ENCODE measurements at places on chromosomes 6 and 20.

DNA sequence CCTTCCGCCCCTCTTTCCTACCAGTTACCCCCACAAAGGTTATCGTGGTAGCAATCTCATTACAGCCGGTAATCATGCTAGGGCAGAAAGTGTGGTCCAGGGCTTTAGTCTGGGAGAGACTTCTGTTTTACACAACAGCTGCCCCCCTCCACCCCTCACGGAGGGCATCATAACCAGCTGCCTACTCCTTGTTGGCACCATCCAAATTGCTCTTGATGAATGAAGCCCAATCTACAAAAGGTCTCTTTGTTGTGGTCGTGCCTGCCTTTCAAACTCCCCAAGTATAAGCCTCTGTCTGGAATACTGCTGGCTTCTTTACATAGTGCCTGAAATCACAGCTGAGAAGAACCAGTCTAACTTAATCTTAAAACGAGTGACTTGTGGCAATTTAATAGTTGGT lies 157.9 kb downstream of the INSM1 start:
- DNase-seq = no peak

DNA sequence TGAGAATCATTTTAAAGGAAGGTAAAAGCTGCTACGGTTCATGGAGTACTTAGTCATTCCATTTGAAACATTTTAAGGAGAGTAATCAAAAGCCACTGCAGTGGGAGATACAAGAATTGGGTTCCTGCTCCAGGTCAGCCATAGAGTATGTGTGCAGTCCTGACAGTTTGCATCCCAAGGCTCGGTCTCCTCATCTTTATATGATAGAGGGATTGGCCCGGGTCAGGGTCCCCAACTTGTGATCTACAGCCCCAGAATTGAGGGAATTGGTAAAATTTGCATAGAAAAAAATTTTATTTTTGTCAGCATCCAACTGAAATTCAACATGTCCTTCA lies 147.4 kb upstream of the PRND start:
- no peak for DNase-seq

GRCh38 chr6:143992285-143992684 lies 15.8 kb downstream of the PLAGL1 start:
- no peak for DNase-seq

GRCh38 chr6:33694401-33694931 lies 17.0 kb downstream of the UQCC2 start:
- DNase-seq = no peak

- DNase-seq = no peak
These were observed 140.0 kb upstream of the RNF217 start for GRCh38 chr6:124822204-124822613.

GRCh38 chr20:60306105-60306504 lies 347.9 kb downstream of the CDH26 start:
- no peak for DNase-seq

GRCh38 chr6:71346334-71346694 lies 57.7 kb downstream of the OGFRL1 start:
- no peak for DNase-seq

- DNase-seq = no peak
These were observed 17.4 kb downstream of the TMEM242 start for GRCh38 chr6:157305670-157306653.

DNA sequence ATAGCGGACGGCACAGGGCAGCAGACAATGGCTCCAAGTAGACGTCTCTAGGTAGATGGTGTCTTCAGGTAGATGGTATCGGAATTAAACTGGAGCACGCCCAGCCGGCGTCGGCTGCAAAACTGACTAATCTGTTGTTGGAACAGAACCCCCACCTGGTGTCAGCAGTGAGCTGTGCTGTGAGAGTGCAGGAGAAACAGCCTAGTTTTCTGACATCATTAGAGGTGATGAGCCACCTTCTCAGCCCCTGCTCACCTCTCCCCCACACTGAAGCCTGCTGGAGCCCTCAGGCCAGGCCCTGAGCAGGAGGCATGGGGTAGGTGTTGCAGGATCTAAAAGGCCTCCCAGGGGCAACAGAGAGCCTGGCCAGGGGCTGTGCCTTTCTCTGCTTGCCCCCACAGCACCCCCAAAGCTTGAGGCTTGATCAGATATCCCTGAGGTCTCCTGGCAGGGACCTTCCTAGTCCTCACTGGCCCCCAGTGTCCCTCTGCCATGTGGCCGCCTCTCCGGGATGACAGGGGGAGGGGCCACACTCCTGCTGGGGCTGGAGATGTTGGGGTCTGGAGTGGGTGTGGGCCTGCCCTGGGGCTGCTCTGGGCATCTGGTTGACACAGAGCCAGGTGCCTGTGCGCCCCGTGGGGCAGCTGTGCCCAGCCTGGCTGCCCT lies 6.9 kb upstream of the HELZ2 start:
- DNase-seq = peak; percentile 50

DNA sequence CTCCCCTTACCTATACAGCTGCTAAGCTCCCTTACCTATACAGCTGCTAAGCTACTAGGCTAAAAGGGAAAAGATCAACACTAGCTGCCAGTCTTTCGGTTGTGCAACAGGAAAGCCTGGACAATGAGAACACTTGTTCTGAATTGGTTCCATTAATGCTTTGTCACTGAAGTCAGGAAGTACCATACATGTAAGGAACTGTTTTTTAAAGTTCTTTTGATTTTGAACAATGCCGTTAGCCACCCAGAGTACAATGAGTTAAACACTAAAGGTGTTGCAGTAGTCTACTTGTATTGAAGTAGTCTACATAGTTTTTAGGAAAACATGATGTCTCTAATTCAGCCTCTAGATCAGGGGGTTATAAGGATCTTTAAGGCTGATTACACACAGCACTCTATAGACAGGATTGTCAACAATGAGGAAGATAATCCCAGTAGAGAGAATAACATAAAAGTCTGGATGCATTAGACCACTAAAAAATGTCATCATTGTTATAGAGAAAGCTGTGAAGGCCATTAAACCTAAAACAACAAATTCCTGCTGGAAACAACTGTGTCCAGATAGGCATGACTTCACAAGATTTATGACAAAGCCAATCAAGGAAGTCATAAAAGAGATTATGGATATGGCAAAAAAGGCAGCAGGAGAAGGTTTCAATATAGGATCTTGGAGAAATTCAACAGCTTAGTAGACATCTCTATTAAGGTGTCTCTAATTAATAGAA lies 306.3 kb downstream of the PHF3 start:
- no peak for DNase-seq

- no peak for DNase-seq
These were observed 101.5 kb downstream of the KHDC1L start for GRCh38 chr6:73123632-73124329.

GRCh38 chr20:19376451-19377229 lies 164.2 kb downstream of the SLC24A3 start:
- peak; percentile 50 for DNase-seq

DNA sequence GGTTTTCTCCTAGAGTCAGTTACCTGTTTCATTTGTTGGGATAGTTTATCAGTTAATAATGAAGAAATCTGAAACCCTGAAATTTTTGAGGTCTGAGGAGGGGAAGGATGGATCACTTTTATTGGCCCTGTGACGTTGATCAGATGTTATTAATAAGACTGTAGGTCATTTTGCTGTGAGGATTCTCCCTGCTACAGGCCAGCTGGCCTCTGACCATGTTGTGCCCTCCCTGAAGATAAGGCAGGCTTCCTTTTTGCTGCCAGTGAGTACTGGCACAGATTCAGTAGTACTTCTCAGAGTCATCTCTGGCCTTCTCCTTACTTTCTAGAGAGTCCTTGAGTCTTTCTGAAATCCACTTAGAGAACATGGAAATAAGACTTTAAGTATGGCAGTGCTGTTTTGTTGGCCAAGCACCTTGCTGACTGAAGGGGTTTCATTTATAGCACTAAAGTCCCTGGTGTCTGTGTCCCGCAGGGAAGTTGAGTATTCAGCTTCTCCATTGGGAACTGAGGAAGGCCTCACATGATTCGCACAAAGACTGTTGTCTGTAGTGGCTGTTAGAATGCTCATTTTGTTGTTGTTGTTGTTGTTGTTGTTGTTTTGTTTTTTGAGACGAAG lies 202.6 kb downstream of the DTNBP1 start:
- DNase-seq = peak; percentile 77

DNA sequence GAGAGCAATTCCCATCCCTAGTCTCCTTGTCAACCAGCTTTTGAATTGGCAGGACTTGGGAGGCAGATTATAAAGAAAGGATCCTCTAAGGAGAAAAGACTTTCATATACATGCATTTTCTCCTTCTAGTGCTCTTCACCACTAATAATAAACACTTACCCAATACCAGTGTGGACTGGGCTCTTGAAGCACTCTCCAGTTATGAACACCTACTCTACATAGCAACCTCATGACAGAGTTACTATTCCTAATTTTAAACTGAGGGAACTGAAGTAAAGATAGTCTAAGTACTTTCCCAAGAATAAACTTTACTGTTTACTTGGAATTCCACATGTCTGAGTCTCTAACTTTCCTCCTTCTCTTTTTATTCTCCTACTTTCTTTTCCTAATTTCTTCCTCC lies 4.8 kb downstream of the COL9A1 start:
- no peak for DNase-seq

DNA sequence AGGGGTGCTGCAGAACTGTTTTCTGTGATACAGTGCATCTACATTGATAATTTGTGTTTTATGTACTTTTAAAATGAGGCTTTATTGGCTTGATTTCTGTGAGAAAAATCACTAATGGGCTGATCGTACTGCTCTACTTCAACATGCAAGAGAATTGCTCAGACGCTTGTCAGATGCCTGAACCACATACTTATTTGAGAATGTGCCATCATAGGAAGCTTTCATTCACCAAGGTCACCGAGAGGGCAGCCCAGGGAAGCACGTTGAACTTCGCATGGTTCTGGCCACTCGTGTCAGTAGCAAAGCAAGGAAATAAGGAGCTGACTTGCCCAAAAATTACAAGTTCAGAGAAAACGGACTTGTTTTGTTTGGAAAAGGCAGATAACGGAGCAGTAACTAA lies 168.5 kb upstream of the AKAP12 start:
- DNase-seq = peak; percentile 76

- DNase-seq = no peak
These were observed 31.0 kb downstream of the TIAM2 start for GRCh38 chr6:155026022-155026705.

- DNase-seq = no peak
These were observed 50.1 kb downstream of the HDDC2 start for GRCh38 chr6:125251516-125252220.

GRCh38 chr6:14380901-14381828 lies 263.6 kb downstream of the CD83 start:
- no peak for DNase-seq

DNA sequence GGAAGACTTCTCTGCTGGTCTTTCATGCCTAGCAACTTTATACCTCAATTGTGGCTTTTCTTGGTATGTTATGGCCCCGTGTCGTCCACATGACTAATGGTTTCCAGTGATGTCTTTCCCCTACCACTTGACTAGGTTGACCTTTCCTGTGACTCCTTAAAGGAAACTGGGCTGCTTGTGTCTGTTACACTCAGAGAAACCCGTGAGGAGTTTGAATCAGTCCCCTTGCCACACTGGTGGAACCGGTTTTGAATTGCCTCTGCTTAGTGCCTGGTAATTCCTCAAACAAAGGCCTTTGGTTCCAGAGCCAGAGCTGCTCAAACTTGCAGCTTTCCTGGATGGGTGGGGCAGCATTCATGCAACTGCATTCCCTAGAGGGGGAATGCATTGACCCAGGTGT lies 21.9 kb downstream of the ECT2L start:
- DNase-seq = no peak

DNA sequence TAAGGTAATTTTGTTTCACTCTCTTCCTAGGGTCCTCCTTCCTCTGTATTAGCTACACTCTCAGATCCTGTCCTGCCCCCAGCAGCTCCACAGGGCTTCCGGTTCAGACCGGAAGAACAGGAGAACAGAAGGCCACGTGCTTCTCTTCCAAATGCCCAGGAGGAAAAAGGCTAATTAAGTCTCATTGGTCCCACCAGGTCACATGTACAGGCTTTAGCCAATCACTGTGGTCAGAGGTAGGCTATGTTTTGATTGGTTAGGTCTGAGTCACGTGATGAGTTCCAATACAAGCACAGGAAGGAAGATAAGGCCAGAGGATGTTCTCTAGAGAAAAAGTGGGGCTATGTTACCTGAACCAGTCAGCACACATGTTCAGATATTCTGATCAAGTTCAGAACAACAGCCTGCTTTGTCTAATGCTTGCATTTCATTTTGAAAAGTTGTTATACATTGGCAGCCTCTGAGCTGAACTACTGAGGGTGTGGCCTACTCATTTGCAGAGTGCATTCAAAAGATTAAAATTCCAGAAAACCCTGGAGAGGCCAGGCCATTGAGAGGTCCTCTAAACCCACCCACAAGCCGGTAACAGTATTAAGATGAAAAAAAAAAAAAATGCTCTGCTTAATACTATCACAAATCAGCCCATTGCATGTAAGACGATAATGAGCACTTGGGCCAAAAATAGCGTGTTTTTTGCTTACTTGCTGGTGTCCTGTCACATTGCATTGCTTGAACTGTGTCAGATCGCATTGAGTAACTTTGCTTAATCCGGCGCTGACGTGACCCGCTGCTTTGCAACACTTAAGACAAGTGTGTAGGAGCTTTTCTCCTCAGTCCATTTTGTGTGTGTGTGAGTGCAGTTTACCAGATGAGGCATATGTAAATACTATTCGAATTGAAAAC lies 170.3 kb downstream of the TSHZ2 start:
- DNase-seq = peak; percentile 62

- DNase-seq = no peak
These were observed 90.2 kb upstream of the QKI start for GRCh38 chr6:163324326-163324687.

DNA sequence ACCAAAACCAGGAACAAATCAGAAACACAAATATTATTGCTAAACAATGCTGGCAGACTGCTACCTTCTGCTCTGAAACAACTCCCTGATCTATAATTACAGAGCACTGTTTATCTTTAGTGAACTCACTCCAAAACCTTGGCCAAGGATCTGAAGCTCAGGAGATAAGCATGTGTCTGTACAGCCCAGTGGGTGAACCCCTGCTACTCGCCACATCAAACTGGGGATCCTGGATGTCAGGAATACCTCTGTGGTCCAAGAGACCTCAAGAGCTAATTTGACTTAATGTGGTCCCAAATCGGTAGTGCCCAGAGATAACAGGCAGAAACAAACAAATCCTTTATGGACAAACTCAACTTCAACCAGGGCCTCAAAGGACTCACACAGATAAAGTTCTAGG lies 381.8 kb downstream of the KIF16B start:
- no peak for DNase-seq

DNA sequence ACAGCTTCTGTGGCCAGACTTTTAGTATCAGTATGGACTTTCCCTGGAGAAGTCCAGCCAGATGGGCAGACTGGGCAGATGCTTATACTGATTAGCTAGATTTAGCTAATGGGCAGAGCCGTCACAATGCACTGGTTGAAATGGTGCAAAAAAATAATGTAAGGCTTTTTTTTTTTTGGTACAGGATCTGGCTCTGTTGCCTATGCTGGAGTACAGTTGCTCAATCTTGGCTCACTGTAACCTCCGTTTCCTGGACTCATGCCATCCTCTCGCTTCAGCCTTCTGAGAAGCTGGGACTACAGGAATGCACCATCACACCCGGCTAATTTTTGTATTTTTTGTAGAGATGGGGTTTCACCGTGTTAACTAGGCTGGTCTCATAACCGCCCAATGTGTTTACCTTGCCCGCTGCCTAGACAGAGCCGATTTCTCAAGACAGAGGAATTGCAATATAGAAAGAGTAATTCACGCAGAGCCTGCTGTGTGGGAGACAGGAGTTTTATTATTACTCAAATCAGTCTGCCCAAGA lies 16.4 kb upstream of the KIFC1 start:
- peak; percentile 87 for DNase-seq

- no peak for DNase-seq
These were observed 55.9 kb downstream of the RREB1 start for GRCh38 chr6:7163661-7164071.

All from testis (tissue), 5 donors.